ENCODE measurements at places on chromosomes 16 and 17.

DNA sequence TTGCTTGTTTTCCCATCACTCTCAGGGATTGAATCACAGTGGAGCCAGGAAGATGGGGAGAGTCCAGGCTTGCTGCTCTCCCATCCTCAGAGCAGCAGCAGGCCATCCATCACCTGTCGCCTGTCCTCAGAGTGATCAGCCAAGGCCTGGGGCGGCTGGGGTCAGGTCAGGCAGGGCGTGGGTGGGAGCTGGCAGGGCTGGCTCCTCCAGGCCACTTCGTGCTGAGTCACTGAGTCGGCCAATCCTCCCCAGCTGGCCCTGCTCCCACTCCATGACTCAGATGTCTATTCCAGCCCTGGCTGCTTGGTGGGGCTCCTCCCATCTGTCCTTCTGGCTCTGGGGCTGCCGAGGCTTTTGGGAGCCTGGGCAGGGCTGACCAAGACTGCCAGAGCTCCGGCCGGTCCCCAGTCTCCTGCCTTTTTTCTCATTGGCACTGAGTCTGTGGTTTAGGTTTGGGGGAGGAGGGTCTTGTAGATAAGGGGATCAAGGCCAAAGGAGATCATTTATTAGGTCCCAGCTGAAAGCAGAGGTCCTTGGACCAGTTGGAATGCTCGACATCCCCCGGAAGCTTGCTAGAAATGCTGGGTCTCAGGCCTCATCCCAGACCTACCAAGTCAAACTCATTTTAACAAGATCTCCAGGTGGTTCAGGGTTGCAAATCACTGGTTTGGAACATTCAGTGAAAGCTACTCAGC lies 72.7 kb downstream of the ABCC1 start:
- peak; percentile 27 for DNase-seq

GRCh38 chr16:52545222-52545897 lies 1.6 kb downstream of the TOX3 start:
- DNase-seq, result no peak

GRCh38 chr16:84842516-84843148 lies 22.8 kb downstream of the CRISPLD2 start:
- DNase-seq, result no peak

DNA sequence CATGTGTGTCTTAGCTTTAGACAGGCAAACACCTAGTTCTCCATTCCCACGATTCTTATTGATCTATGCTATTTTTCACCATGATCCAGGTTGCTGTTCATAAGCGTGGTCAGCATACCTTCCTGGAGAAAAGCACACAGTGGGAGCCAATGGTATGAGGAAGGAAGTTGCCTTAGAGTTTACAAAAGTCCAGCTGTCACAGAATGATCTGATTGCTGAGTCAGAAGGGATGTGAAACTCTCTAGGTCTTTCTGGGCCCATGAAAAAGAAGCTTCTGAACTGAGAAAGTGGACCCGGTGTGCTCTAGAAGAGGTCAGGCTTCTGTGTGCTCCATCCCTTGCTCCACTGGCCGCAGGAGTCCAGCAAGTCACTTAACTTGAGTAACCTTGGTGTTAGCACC lies 71.0 kb upstream of the CCL1 start:
- DNase-seq, result peak; percentile 5

DNA sequence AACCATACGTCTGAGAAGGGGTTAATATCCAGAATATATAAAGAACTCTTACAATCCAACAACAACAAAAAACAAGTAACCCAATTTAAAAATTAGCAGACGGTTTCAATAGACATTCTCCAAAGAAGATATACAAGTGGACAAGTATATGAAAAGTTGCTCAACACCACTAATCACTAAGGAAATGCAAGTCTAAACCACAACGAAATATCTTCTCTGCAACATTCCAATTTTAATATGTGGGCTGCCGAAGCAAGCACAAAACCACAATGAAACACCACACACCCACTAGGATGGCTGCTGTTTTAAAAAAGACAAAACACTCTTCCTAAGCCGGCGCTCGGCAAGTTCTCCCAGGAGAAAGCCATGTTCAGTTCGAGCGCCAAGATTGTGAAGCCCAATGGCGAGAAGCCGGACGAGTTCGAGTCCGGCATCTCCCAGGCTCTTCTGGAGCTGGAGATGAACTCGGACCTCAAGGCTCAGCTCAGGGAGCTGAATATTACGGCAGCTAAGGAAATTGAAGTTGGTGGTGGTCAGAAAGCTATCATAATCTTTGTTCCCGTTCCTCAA lies 5.9 kb upstream of the SLC13A2 start:
- no peak for DNase-seq

GRCh38 chr16:15573274-15573895 lies 69.6 kb downstream of the MARF1 start:
- DNase-seq, result no peak

DNA sequence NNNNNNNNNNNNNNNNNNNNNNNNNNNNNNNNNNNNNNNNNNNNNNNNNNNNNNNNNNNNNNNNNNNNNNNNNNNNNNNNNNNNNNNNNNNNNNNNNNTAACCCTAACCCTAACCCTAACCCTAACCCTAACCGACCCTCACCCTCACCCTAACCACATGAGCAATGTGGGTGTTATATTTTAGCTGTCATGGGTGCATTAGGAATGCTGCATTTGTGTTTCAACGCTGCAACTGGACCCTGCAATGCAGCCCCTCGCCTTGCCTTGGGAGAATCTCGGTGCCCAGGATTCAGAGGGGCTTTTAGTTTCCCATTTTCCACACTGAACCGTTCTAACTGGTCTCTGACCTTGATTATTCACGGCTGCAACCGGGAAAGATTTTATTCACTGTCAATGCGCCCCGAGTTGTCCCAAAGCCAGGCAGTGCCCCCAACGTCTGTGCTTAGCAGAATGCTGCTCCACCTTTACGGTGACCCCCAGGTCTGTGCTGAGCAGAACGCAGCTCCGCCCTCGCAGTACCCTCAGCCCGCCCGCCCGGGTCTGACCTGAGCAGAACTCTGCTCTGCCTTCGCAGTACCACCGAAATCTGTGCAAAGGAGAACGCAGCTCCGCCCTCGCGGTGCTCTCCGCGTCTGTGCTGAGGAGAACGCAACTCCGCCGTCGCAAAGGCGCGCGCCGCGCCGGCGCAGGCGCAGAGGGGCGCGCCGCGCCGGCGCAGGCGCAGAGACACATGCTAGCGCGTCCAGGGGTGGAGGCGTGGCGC lies 43.3 kb downstream of the POLR3K start:
- no peak for DNase-seq

DNA sequence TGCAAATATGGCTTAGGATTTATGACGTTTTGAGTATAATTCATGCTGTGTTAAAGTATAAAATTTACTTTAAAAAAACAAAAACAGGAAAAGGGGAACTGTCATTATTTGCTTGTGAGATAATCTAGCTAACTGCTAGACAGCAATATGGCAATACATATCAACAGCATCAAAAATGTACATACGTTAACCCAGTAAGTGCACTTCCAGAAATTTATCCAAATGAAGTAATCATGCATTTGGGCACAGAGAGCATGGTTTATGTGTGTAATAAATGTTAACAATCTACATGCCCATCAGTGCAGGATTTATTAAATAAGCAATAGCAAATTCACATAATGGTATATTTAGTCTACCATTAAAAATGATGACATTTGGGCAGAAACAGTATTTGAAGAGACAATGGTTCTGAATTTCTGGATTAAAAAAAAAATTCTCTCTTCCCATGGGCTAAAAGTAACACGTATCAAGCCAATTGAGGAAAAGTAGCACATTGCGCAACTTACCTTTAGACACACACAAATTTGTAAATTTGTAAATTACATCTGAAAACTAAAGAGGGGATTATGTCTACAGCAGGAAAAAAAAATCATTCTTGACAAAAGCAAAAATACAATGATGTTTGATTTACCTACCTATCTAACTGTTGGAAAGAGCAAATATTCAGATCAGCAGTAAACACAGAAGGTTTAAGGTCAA lies 80.2 kb downstream of the CACNG1 start:
- no peak for DNase-seq

DNA sequence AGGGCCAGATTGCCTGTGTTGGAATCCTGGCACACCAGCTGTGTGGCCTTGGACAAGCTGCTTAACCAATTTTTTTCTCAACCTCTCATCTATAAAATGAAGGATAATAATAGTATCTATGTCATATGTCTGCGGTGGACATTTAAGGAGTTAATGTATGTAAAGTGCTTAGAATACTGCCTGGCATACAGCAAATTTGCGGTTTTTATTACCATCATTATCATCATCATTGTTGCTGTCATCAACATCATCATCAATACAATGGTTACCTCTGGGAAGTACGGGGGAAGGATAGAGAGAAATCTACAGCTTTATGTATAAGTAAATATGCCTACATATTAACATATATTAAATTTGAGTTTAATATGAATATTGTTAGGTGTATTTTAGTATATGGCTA lies 37.1 kb upstream of the COX10 start:
- DNase-seq, result no peak

GRCh38 chr16:27918755-27919154 lies 144.8 kb downstream of the GSG1L start:
- DNase-seq, result no peak

- no peak for DNase-seq
Measured at GRCh38 chr16:353404-354290, 1.1 kb upstream of the AXIN1 start.

- peak; percentile 78 for DNase-seq
Measured at GRCh38 chr17:29140051-29140621, 40.1 kb downstream of the MYO18A start.

- no peak for DNase-seq
Measured at GRCh38 chr16:1211451-1212268, 13.4 kb downstream of the TPSG1 start.

DNA sequence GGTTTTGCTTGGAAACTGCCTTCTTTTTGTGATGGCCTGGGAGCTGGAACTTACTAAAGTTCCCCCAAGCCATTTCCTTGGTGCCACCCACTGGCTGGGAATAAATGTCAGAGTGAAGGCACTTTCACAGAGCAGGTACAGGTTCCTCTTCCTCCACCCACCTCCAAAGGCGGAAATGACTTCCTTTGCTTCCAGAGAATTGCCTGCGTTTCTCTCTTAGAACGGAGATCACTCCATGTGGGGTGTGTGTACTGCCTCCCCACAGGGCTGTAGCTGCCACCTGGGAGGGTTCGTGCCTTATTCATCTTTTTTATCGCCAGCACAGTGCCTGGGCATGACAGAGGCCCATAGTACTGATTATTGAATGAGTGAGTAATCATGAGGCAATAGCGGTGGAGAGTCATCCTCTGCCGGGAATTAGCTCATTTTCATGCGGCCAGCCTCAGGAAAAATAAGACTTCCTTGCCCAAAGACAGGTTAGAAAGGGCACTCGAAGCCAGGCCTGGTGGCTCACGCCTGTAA lies 32.2 kb upstream of the HAS3 start:
- DNase-seq, result no peak

DNA sequence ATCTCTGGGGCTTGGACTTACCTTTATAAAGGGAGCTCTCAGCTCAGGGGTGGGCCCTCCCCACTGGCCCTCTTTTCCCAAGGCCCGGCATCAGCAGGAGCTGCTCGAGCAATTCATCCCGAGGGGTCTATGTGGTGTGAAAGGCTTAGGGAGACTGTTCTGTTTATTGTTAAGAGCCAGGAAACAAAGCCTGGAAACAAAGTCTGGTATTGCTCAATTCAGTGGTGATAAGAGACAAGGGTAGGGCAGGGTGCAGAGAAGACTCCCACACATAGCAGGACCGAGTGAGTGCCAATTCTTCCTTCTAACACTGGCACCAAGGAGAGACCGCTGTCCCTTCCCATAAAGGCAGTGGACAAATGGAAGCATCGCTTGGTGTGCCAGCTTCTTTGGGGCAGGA lies 750.7 kb downstream of the KCNJ18 start:
- no peak for DNase-seq

Data from hypothalamus (tissue), 51 donors.